Eye (tissue), 1 donor: ENCODE measurements at places on chromosomes 7 and 10.

GRCh38 chr7:17274551-17275245, 23.8 kb upstream of the AHR start:
- DNase-seq, result no peak

- no peak for DNase-seq
These were observed 48.3 kb downstream of the COL17A1 start for GRCh38 chr10:104037261-104037951.

- DNase-seq, result peak; percentile 99
These were observed at the start of gene SLC25A28 for GRCh38 chr10:99619851-99620710. TSS of gene SLC25A28 (minus strand) at chr10:99620439. CDS start at chr10:99620335, 104 bp downstream.

DNA sequence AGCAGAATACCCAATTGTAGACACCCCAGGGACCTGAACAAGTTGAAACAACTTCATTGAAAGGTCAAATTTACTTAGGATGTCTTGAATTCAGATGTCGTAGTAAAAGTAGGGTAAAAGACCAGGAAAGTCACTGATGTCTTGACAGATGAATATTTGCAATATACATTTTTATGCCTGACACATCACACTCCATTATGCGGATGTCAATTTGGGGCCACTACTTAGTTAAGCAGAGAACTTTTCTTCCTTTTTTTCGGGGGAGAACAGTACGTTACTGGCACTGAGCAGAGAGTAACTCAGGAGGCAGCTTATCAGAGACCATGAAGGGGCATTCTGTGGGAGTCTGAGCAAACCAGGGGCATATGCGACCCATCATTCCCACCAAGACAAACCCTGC, 4.9 kb downstream of the ITGA8 start:
- no peak for DNase-seq

DNA sequence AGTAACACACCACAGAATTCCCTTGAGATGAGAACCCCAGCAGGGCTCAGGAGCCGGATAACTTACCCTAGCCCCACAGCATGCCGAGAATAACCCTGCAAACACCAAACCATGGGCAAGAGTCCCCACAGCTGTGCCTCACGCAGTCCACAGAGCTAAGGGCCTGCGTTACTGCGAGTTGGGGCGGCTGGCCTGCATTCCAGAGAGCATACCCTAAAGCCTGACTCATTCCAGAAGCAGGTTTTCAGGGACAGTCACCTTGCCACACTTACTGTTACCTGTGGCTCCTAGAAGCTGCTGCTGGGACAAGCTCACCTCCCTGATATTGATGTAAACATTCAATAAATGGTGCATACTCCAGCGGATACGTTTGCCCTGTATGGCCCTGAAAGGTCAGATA, 18.6 kb downstream of the FGFR2 start:
- DNase-seq, result no peak

DNA sequence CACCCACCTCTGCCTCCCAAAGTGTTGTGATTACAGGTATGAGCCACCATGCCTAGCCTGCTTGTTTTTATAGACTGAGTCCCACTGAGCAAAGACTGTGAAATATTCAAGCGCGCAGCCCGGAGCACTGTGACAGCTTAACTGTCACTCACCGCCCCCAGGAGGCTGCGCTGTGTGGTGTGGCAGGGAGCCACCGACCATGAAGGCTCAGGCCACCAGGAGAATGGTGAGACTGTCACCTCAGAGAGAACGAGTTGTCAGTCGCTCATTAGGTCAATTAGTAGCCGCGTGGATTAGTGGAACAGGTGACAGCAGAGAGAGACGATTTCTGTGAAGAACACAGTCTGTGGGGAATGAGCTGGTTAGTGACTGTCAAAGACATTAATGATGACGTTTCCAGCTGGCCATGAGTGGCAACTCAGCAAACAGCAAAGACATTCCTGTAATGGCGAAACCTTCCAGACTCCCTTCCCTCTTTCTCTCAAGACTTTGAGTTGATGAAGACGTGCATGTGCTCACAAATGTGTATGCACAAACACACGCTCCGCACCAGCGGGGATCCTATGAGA, 64.5 kb downstream of the CYCS start:
- DNase-seq, result peak; percentile 61

GRCh38 chr10:79381804-79382221, 34.5 kb downstream of the PPIF start:
- peak; percentile 51 for DNase-seq

- no peak for DNase-seq
These were observed 4.5 kb downstream of the CAMK2B start for GRCh38 chr7:44320794-44321371.

DNA sequence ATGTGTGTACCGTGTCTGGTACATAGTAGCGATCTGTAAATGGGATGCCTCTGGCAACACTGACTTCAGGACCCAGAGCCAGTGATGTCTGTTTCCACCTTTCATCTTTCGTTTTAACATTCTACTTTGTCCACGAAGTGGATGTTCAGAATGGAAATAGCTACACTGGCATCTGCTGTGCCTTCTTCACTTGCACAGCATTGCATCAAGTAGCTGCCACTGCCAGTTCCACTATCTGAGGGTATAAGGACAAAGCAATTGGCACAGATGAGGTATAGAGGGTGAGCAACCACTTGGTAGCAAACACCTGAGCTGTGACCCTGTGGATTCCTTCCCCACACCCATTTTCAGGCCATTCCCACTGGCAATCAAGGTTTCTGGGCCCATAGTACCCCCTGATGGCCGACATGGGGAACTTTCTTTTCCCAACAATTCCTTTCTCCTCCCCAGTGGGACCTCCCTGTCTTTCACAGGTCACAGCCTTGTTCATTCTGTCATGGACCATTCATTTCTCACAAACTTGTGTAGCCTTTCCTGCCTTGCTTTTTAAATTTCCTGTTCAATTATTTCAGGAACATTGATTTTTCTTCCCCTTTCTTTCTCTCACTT, 4.0 kb downstream of the ITGA8 start:
- no peak for DNase-seq

GRCh38 chr7:50189371-50189770, 96.3 kb upstream of the ZPBP start:
- no peak for DNase-seq

- no peak for DNase-seq
These were observed 268.9 kb downstream of the PLXDC2 start for GRCh38 chr10:20085115-20085514.

- peak; percentile 71 for DNase-seq
These were observed 7.9 kb downstream of the HSPB1 start for GRCh38 chr7:76310102-76310957.

DNA sequence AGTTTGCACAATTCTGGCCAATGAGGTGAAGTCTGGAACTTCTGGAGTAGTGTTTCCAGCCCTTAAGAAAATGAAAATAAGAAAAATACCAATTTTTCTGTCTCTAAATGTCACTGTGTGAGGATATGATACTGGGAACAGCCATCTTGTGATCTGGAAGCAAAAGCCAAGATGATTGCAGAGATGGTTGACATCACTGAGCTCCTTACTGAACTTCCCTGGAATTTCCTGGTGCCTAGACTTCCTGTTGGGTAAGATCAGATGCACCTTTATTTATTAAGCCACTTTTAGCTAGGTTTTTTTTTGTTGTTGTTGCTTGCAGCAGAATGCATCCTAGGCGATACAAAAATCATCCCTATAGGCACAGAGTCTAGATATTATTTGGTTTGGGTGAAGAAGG, 27.3 kb upstream of the INHBA start:
- DNase-seq, result no peak

GRCh38 chr10:98134431-98135221, at the start of gene R3HCC1L:
TSS of gene R3HCC1L (plus strand) at chr10:98134657. CDS start at chr10:98208115, 73,458 bp downstream.
- DNase-seq, result peak; percentile 96

DNA sequence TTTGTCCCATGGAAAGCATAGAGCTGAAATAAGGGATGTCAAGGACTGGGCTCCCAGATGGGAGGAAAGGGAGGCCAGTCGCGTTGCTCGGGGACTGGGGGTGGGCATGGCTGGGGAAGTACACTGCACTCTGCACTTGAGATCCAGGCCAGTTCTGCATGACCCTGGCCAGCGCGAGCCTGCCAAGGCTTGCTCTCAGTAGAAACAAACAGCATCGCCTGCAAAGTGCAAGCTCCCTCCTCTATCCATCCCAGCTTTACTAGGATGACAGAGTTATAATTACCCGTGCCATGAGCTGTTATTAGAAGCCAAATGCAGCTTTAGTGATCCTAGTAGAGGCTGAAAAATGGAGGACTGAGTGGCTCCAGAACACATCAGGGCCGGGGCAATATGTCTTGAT, 43.9 kb upstream of the PDCD4 start:
- DNase-seq, result no peak

GRCh38 chr10:123445261-123445775, 220.8 kb upstream of the GPR26 start:
- DNase-seq, result no peak

- peak; percentile 27 for DNase-seq
These were observed 253.5 kb downstream of the ABCA13 start for GRCh38 chr7:48424731-48425130.

- no peak for DNase-seq
These were observed 286.4 kb upstream of the HGF start for GRCh38 chr7:82056282-82056681.

- no peak for DNase-seq
These were observed 24.1 kb upstream of the BHLHA15 start for GRCh38 chr7:98187138-98187502.

DNA sequence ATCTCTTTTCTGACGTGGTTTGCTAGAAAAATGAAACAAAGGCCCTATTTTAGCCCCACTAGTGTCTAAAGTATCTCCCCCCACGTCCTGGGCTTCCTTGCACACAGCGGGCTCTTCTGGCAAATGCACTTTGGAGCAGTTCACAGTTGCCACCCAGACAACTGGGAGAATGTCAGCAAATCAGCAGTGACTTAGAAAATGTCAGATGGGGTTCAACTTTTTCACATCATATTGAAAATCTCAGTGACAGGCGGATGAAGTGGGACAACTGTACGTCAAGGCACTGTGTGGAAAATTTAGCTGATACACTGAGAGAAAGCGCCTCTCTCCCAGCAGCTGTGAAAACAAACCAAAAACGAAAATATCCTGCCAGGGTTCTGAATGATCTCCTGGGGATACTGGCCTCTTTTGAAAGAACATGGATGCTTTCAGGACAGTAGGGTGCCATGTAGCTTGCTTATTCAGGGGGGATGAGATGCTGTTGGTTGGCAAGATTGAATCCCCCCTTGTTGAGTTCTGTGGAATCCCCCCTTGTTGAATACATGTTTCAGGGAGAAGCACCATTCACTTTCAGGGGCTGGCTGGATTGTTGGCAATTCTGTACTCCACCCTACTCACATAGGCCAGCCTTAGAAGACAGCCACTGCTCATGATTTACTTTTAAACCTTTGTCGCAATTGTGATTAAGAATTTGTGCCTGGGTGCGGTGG, 372.8 kb upstream of the CELF2 start:
- peak; percentile 38 for DNase-seq

GRCh38 chr10:33187427-33187999, 147.0 kb downstream of the NRP1 start:
- DNase-seq, result no peak

DNA sequence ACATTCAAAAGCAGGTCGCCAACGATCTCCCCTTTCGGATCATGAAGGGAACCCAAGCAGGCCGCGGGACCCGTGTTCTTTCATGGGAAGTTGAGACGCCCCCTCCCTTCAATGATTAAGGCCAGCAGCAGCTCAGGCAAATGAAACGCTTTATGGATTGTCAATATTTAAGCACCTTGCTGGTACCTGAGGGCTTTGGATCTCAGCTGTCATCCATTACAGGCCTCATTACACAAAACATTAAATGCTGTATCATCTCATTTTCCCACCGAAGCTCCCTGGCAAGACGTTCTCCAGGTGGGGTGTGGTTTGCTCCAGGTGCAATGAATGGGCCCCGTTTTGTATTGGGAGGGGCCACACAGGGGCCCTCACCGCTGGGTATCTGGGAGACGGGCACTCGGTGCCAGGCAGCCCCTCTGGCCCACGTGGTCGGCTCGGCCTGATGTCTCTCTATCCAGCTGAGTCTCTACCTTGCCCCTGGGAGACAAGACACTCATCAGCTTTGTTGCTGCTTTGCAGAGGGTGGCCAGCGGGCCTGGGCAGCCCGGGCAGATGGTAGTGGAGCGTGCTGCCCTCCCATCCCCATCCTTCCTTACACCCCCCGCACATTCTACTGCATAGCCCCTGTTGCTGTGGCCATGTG, 456.1 kb upstream of the FOXK1 start:
- DNase-seq, result no peak
